NCI-H146 (cell line): ENCODE measurements at places on chromosomes 11 and 22.

GRCh38 chr22:44360668-44361381, 48.1 kb upstream of the SHISAL1 start:
- DNase-seq, result no peak

GRCh38 chr22:36435516-36436415, 45.7 kb downstream of the TXN2 start:
- peak; percentile 43 for DNase-seq

DNA sequence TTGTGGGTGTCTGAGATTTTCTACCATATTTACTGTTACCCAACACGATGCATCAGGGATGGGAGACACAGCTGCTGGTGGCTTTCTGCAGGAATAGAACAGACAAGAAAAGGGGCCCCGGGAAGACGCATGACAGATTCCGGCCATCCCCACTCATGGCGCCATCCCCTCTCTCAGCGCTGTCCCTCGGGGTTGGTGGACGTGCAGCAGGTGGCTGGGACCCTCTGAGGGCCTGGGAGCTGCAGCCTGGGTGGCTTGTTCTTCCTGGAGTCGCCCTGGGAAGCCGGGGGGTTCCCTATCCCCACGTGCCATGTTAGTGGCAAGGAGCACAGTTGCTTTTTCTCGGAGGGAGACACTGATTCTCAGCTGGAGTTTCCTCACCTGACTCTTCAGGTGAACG, 1123.3 kb downstream of the BRD1 start:
- DNase-seq, result no peak

DNA sequence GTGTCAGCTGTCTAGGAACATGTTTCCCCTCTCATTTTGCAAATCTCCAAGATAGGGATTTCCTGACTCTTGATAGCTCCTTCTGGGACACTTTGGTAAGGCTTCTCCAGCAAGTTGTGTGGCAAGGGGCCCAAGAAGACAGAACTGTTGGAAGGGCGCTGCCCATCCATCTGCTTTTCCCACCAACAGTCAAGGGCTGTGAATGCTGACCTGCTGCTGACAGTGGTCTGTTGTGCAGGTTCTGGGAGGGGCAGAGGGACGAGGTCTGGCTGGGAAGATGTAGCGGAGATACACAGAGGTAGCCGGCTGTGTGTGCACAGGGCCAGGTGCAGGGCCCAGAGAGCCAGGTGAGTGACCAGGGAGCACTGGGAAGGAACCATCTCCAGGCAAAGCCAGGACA, 12.2 kb downstream of the BCR start:
- peak; percentile 46 for DNase-seq
